Jurkat, Clone E6-1 (cell line): ENCODE measurements at places on chromosomes 6 and 20.

- peak; percentile 22 for DNase-seq
Measured at GRCh38 chr20:878511-879307, 37.4 kb downstream of the ANGPT4 start.

GRCh38 chr6:159059141-159059540 is 14.3 kb upstream of the TAGAP start:
- no peak for DNase-seq

- no peak for DNase-seq
Measured at GRCh38 chr6:51842804-51843378, 244.5 kb downstream of the PKHD1 start.

GRCh38 chr6:129992881-129993280 is 25.5 kb upstream of the L3MBTL3 start:
- no peak for DNase-seq

- DNase-seq, result no peak
Measured at GRCh38 chr6:31952140-31952805, 6.4 kb downstream of the CFB start.

- no peak for DNase-seq
Measured at GRCh38 chr20:17587824-17588223, 17.9 kb downstream of the DSTN start.

- DNase-seq, result no peak
Measured at GRCh38 chr6:87909849-87910248, 137.8 kb upstream of the SPACA1 start.

DNA sequence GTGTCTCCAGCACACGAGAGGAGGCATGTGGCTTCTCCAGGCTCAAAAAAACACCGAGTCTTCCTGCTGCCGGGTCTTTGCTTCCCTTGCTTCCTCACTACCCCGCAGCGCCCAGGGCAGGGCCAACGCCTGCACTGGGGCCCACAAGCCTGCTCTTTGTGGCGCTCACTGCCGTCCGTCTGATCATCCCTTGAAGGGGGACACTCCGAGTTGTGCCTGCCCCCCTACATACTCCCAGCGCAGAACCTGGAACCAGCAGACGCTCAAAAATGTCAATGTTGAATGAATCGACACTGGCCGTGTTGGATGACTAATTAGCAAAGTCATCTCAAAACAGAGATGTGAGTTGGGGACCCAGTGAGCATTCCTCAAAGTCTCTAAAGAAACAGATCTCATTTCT is 8.1 kb upstream of the ARFGAP1 start:
- no peak for DNase-seq

DNA sequence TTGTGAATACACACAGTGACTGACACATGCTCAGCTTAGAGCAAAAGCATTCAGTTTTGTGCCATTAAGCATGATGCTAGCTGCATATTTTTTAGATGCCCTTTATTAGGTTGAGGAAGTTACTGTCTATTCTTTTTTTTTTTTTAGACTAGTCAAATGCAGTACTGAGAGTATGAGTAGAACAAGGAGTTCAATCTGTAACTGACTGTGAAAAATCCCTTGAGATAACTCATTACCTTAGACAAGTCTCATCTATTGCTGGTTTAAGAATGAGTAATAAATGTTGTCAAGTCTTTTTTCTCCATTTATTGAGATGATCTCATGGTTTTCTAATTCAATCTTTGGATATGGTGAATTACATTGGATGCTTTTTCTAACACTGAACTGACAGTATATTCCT is 23.2 kb downstream of the AHI1 start:
- DNase-seq, result no peak

DNA sequence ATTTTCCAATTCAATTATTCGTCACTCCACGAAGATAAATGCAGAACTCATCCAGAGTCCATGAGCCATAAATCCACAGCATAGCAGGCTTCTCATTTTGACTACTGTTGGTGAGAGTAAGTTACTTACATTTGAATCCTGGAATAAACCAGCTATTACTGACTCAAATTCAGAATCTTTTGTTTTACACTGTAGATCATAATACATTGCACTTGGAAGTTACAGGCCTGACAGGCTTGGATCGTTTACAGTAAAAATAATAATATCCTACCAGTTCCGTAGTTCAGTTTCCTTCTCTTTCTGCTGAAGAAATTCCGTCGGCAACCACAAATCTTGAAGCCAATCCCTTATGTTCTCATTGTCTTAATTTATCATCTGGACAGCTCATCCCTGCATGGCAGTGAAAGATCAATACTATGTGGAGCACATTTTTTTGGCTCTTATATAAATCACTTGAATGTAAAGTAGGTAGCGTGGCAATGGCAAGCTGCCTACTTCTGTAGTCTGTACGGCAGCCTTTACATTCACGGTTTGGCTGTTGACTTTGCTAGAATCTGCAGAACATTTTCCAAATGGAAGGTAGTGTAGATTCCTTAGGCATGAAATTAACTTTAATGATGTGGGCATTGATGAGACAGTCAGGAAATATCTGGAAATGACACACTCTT is 142.9 kb downstream of the WDR27 start:
- no peak for DNase-seq

- DNase-seq, result no peak
Measured at GRCh38 chr6:136720045-136720770, 72.1 kb downstream of the MAP3K5 start.

DNA sequence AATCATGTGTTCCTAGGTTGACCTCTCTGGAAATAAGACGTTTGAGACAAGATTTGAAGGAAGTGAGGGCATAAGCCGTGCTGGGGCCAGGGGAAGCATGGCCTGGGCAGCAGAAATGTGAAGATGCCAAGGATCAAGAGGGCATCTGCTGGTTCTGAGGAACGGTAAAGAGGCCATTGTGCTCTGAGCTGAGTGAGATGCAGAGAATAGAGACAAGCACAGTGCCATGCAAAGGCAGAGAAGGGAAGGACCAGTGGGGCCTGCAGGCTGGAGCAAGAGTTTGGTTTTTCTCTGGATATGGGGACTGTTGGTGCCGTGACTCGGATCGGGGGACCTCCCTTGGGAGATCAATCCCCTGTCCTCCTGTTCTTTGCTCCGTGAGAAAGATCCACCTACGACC is 50.8 kb downstream of the SMPDL3A start:
- DNase-seq, result no peak

DNA sequence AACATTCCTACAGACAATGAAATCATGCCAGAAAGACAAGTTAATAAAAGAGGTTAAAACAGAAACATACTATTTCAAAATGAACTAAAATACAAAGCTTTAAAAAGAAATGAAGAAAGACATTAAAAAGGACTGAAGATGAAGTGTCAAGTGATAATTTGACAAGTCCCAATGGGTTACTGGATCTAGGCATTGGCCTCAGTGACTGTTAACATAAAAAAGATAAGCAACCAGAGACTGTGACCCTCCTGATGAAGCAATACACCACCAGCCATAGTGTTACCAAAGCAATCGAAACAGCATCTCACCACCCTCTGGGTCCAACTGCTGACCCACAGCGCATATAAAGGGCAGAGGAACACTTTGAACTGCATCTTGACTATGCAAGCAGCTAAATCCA is 130.3 kb downstream of the FIG4 start:
- no peak for DNase-seq

GRCh38 chr6:15129887-15130286 is 116.0 kb upstream of the JARID2 start:
- DNase-seq, result no peak

DNA sequence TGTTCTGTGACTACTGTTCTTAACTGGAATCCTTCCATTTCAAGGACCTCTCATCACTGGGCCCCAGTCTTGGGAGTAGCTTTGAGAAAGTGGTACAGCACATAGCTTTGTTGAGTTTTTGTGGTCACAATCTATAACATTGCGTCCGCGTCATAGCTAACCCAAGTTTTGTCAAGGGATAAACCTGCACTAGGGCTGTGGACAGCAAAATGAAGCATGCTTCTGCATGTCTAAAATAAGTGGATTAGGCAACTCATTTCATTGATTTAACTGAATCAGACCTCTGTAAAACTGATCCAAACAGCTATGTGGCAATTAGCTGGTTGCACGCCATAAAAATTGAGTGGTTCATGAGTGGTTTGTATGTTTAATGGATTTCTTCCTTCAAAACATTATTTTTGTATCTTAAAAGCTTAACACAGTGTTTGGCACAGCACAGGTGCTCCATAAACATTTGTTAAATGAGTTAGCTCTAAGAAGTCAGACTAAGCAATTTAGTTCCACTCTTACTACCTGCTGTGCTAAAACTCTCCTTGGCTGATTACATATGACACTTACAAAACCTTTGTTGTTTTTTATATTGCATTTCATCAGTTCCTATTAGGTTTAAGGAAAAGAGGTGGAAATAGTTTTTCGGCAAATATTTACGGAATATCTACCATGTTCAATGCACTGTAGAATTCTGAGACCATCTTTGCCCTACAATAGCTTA is 160.3 kb upstream of the ATXN1 start:
- no peak for DNase-seq

DNA sequence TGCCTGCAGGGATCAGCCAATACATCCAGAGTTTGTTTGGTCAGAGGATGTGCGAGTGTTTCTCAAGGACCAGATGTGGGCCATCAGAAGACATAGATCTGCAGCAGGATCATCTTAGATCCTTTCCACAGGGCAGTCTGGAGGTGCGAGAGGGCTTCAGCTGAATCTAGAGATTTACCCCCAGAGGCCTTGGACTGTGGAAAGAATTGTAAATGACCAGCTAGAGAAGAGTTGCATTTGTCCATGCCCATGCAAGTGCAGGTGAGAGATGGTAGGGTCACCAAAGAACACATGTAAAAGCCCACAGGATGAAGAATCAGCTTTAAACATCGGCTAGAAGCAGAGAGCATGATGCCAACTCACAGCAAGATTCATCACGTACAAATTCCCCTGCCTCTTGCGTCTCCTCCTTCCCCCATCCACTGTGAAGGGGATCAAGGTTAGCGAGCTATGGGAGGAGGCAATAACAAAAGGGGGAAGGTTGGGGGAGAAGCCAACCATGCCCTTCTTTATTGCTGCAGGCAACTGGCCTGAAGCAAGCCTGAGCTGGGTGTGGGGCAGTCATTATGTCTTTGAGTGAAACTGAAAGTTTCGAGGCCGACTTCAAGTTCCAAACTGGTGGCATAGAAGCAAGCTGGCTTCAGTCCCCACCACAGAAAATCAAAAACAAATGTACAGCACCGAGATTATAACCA is 83.5 kb downstream of the SCML4 start:
- no peak for DNase-seq

DNA sequence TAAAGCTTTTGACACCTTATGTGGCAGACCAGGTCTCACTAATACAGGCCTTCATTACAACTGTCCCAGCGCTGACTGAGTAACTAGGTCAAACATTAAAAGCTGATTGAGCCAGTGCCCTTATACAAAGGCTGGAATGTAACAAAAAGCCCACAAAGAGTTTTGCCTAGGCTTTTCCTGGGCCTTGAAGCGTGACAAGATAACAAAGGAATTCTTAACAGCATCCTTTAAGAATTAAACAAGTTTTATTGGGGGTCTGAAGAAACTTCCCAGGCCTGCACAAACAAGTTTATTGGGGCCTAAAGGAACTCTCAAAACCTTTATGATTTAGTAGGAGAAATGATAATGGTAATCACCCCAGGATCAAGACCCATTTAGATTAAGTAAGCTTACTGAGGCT is 267.6 kb upstream of the FAM83B start:
- DNase-seq, result no peak

DNA sequence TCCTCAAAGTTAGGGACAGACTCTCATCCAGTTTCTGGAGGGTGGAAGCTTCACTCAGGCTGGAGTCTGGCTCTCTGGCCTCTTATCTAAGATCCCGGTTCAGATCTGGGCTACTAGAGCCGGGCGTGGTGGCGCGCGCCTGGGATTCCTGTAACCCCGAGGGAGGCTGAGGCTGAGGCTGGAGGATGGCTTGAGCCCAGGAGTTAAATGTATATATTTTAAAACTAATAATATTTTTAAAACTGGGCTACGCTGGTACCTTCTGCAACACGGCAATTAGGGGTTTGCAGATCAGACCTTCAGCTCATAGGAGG is 710 bp upstream of the ZNF343 start:
- DNase-seq, result no peak

- no peak for DNase-seq
Measured at GRCh38 chr6:4732691-4733315, 43.4 kb upstream of the CDYL start.

GRCh38 chr6:43575105-43575771 is 600 bp downstream of the XPO5 start:
- no peak for DNase-seq

DNA sequence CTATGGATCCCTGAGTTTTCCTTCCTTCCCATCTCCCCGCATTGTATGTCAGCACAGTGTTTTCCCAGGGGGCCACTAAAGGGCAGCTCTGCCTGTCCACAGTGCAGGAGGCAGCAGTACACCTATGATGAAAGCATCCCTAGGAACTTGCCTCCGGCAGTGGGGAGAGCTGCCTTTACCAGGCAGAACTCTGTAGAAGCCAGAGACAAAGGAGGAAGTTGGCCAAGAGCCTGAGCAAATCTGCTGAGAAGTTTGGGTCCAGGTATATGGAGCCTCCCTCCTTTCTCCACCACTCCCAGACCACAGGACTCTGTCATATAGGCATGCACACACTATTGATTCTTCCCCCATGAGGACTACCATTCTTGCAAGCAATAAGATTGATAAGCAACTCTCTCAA is 282.7 kb downstream of the TBC1D7 start:
- no peak for DNase-seq

DNA sequence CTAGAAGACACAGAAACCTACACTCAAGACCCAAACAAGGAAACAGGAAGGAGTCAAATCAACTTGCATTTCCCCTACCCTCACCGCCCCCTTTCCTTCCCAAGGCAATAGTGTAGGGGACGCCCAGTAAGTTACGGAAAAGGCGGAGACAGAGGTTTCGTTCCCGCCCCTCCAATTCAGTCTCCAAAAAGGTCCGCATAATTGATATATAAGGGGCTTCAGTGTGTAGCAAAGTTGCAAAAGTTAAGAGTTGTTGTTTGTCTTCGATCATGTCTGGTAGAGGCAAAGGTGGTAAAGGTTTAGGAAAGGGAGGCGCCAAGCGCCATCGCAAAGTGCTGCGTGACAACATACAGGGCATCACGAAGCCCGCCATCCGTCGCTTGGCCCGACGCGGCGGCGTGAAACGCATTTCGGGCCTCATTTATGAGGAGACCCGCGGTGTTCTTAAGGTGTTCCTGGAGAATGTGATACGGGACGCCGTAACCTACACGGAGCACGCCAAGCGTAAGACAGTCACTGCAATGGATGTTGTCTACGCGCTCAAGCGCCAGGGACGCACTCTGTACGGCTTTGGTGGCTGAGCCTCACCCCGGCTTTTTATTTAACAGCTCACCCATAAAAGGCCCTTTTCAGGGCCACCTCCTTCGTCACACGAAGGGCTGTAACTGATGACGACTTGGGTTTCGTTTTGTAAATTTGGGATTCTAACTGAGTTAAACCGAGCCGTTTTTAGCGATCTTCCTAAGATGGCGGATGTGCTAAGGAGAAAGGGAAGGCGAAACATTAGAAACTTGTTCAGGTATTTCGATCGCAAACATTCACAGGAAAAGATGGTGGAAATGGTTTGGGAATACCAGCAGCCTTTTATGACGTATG is 124.6 kb upstream of the BTN3A2 start:
- DNase-seq, result peak; percentile 97

- DNase-seq, result no peak
Measured at GRCh38 chr20:17960927-17961586, 7.5 kb downstream of the SNX5 start.

- DNase-seq, result no peak
Measured at GRCh38 chr20:21995461-21995860, 290.0 kb downstream of the PAX1 start.

- no peak for DNase-seq
Measured at GRCh38 chr20:57030611-57031600, 235.5 kb downstream of the BMP7 start.
